ENCODE measurements at places on chromosomes 7 and 10.

DNA sequence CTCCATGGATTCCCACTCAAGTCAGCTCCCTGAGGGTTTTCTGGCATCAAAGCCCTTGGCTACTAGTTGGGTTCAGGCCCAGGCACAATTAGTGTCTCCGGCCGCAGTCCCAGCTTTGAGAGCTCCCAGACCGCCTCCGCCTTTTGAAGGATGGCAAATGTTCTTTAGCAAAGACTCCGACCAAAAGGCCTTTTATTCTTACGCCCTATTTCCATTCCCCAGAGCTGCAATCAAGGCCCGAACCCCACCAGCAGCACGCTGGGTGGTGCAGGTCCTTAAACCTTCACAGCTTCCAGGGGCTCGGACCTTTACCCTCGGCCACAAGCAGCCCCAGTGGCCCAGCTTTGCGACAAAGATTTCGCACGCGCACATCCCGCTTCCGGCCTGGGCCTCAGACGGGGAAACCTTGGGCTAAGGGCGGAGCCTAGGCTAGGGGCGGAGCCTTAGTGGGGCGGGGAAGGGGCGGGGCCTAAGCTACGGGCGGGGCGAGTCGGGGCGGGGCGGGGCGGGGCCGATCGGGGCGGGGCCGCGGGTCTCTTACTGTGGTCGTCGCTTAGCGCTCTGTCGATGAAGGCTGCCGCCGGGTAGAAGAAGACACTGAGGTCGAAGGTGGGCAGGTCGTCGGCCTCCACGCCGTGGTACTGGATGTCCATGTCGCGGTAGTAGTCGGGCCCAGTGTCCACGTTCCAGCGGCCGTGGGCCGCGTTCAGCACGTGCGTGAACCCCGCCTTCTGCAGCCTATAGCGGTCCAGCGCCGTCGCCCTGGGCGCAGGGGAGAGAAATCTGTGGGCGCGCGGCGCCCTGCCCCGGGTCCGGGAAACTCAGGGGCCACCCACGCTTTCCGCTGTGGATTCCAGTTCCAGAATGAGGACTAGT lies 68.0 kb upstream of the SAMD8 start:
- no peak for DNase-seq

DNA sequence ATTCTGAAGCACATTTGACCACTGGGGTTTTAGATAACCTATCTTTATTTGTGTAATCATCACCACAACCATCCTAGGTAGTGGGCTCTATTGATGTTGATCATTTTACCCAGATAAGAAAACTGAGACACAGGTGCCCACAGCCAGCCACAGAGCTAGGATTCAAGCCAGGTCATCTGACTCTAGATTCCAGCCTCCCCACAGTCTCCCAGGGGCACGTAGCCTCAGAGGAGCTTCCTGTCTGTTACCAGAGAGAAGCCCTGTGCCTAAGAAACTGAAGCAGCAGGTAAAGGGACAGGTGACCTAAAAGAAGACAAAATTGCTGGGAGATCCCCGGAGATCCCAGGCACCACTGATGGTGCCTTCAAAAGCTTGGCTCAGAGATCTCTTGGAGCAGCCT lies 55.8 kb downstream of the ALOX5 start:
- no peak for DNase-seq

GRCh38 chr10:78215645-78216044 lies 182.0 kb downstream of the RPS24 start:
- DNase-seq: no peak

DNA sequence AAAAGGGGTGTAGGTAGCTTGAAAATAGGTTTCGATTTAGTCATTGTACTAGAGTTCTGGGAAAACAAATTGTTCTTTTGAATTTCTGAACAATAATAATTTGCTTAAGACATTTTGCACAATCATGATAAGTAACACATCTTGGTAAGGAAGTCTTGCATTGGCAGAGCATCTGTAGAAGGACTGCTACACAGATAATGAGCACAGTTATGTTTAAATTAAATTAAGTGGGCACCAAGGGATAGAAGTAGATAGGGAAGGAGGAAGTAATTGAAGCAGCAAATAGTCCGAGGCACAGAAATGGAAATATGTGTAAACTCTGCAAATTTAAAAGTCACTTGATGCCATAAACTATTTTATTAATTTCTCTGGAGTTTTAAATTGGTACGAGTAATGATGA lies 122.4 kb downstream of the CHN2 start:
- DNase-seq: no peak

DNA sequence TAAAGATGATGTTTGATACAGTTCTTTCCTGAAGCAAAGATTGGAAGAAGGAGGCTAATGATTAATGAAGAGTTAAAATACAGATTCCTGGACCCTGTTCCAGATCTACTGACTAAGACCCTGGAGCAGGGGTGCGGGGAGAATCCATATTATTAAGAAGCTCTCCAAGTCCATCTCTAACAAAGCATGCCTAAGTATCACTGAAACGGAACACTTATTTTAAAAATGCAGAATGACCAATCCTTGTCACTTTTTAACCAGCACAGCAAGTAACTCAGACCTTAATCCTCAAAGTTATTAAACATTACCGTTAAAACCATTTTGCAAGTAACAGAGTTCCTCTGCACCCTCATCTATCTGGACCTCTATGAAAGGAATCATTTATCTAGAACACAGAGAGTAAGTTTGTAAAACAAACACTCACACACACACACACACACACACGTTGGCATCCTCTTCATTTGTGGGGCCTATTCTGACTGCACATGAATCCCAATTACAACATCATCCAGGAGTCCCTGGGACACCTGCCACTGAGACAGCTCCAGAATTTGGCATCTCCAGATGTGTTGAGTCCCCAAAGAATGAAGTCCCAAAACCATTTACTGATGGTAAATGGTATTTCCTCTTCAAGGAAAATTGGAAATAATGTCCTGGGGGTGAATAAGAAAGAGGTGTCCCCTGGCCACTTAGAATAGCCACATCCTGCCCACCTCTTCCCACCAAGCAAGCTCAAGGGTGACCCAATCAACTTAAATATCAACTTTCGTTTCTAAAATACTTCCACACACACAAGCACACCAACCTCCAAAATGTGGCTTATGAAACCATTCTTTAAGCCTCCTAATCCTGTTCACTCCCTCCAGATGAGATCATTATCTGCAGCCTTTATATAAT lies 117.5 kb downstream of the PARD3 start:
- no peak for DNase-seq

GRCh38 chr10:30701451-30702173 lies 72.1 kb upstream of the LYZL2 start:
- no peak for DNase-seq
